Epithelial cell of prostate (primary cell): ENCODE measurements at places on chromosomes 12 and 14.

- no peak for DNase-seq
Observed at GRCh38 chr14:71322655-71323250, 415.5 kb downstream of the PCNX1 start.

- DNase-seq = no peak
Observed at GRCh38 chr14:106459971-106460730, 933.8 kb downstream of the TMEM121 start.

DNA sequence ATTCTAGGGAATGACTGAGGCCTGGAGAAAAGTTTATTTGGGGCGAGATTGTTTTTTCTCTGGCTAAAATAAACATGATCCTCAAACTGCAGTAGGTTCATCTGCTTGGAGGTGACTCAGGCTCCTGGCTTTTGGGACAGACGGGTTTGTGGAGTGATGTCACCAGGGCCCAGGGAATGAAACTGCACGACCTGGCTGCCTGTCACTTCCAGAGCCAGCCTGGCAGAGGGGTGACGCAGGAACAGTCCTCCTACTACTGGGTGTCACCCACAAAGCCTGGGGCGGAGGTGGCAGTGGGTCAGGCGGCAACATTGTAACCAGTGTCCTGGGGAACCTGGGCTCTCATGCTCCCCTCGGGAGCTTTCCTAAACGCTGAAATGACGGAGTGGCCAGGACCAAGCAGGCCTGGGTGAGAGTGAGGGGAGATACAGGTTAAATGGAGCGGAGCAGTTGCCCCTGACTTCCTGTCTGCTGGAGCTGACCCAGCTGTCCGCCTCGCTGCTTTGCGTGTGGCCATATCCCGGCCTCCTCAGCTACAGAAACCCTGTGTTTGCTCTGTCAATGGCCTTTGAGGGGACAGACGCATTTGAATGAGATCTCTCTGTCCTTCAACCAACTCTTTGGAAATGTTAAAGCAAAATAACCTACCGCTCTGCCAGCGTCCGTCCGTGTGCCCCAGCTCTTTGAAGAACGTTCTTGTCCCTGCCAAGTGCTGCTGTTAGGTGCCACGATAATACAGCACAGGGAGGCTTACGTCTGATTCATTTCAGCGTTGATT lies 6.5 kb downstream of the HIP1R start:
- DNase-seq = no peak

DNA sequence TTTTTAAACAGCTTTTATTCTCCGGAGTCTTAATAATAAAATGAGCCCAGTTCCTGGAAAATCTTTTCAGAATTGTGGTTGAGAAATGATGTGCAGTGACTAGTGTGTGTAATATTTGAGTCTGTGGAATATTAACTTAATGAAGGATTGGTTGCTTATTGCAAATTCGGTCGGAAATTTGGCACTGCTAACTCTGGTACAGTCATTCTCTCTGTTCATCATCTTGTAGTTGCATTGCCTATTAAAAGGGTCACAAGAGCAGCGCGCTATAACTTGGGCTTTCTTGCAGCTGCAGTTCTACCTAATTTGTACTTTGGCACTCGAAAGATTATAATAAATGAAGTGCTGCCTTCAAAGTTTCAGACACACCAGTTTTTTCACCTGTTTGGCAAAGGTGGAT lies 146.0 kb downstream of the FLRT2 start:
- no peak for DNase-seq

GRCh38 chr14:33773205-33774030 lies 177.5 kb downstream of the EGLN3 start:
- DNase-seq = no peak

GRCh38 chr14:104926619-104927431 lies 2.1 kb downstream of the PLD4 start:
- no peak for DNase-seq

- DNase-seq = no peak
Observed at GRCh38 chr12:59941461-59941860, 345.6 kb downstream of the SLC16A7 start.

DNA sequence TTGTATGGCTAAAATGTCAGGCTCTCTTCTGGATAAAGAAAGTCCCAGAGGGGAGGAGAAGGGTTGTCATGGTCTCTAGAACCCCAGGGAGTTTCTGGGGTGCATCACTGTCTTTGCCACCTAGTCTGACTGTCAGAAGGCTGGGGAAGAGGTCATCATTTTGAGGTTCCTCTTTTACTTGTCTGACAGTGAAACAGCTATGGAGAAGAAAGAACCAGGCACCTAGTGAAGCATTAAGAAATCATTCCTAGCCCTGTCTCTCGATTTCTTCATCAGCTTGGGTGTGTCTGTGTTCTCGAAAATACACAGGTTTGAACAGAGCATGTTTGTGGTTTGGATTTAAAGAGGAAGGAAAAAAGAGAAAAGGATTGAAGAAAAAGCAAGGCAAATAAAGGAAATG lies 158.7 kb upstream of the LRIG3 start:
- DNase-seq = peak; percentile 79

GRCh38 chr12:43111608-43112007 lies 440.4 kb downstream of the ADAMTS20 start:
- no peak for DNase-seq

- no peak for DNase-seq
Observed at GRCh38 chr14:36915081-36915480, 253.4 kb downstream of the PAX9 start.

DNA sequence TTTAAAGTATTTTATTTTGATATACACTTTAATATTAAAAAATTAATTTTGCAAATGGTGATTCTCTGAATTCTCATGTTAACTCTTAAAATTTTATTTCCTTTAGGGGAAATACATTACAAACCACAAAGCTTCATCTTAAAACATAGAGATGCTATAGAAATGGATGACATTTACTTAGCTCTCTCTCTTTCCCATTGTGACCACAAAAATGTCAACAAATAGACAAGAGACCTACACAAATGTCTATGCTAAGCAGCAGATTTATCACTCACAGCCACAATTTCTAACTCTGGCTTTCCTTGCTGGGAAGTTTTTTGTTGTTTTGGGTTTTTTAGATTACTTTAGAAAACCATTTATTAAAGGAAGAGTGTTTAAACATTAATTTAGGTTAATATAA lies 19.9 kb upstream of the PHC1 start:
- DNase-seq = no peak

- no peak for DNase-seq
Observed at GRCh38 chr14:52263190-52263589, 4.3 kb upstream of the PTGDR start.

DNA sequence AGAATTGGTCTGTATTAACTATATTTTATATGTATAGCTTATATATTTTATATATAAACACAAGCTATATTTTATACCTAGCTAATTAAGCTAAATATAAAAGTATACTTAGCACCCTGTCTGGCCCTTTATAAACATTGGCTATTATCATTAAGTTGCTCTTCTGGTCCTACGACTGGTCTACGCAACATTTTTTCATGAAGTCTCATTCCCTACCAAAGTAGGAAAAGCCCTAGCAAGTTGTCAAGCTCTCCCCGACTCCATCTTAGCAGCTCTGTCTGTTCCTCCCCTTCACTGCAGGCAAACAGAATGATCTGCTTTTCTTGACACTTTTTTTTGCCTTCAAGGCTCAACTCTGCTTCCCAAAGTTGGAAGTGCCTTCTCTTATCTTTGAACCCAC lies 36.7 kb upstream of the ELK3 start:
- peak; percentile 5 for DNase-seq

GRCh38 chr14:23544511-23545447 lies 6.8 kb downstream of the ZFHX2 start:
- DNase-seq = no peak

DNA sequence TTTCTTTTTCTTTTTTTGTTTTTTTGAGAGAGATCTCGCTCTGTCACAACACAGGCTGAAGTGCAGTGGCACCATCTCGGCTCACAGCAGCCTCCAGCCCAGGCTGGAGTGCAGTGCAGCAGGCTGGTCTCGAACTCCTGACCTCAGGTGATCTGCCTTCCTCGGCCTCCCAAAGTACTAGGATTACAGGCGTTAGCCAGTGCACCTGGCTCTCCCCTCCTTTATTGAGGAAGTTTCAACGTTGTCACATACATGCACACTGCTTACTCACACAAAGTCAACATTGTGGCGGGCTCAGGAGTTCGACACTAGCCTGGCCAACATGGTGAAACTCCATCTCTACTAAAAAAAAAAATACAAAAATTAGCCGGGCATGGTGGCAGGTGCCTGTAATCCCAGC lies 32.0 kb downstream of the EAPP start:
- no peak for DNase-seq

DNA sequence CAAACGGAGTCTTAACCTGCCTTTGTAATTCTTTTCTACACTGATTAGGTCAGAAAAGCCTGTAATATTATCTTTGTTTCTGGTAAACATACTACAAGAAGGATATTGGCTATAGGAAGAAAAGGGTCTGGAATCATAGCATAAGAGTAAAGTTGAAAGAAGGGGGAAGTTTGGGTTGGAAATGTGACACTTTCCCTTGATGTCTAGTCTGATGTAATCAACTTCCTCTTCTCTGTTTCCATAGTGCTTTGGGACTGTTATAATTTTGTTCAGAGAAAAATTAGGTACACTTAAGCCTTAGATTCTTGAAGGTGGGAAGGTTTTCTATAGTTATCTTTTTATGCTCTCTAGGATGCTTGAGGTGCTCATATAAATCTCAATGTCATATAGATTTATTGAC lies 322.2 kb downstream of the AEBP2 start:
- no peak for DNase-seq

- DNase-seq = no peak
Observed at GRCh38 chr14:102049258-102050025, 37.4 kb downstream of the HSP90AA1 start.

- peak; percentile 55 for DNase-seq
Observed at GRCh38 chr14:103057372-103058163, at the start of gene CDC42BPB. CDC42BPB (minus strand) TSS chr14:103057549; CDS start chr14:103057173, 376 bp downstream.

GRCh38 chr14:103043257-103044015 lies 13.9 kb downstream of the CDC42BPB start:
- no peak for DNase-seq

GRCh38 chr14:36818794-36819384 lies 157.2 kb downstream of the PAX9 start:
- peak; percentile 8 for DNase-seq

DNA sequence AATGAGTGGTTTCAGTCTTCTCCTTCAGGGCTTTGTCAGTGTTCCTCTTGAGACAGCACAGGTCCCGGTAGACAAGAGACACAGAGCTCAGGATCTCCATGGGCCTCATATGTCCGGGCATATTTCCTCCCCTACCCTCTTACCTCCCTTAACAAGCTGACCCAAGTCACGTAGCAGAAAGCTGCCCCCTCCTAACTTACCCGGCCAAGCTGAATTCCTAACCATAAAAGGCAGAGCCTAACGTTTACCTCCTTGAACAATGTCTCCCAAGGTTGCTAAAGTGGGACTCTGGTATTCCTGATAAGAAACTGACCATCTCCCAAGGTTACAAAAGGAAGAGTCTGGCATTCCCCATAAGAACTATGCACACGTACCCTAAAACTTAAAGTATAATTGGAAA lies 182.2 kb upstream of the USP15 start:
- DNase-seq = no peak

DNA sequence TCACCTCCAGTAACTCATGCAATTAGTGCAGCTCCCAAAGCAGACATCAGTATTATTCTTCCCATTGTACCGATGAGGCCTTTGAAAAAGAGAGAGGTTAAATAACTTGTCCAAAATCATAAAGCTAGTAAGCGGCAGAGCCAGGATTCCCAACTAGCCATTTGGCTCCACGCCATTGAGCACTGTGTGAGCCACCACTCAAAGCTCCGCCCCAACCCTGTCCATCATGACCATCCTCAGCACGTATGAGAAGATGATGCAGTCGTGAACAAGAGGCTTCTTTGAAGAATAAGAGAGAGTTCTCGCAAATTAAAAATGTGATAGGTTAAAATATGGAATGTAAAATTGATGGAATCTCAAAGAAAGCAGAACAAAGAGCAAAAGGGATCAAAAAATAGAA lies 14.6 kb downstream of the CLMN start:
- no peak for DNase-seq

- no peak for DNase-seq
Observed at GRCh38 chr12:68521321-68521839, 89.3 kb upstream of the RAP1B start.

- DNase-seq = no peak
Observed at GRCh38 chr14:92470811-92471210, 42.8 kb upstream of the RIN3 start.

GRCh38 chr14:94998685-94999084 lies 158.6 kb downstream of the DICER1 start:
- no peak for DNase-seq

DNA sequence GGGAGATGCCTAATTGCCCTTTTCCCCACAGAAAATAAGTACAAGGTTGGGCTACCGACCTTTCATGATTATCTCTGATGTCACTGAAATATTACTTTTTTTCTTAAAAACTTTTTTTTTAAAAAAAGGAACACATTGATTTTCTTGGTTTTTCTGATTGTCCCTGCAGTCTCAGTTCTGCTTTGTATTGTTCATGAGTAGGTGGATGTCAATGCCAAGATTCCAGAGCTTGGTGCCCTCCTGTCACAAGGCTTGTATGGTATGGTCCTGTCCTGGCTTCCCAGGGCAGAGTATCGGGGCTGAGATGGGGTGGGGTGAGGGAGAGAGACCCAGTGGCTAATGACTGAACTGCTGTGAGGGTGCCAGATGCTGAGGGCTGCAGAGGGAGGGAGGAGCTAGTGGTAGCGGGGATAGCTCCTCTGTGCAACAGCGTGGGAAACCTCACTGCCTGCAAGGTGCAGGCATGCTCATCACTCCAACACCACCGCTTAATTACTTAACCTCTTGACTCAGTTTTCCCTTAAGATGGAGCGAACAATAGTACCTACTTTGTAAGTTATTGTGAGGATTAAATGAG lies 4.4 kb upstream of the CTDSP2 start:
- DNase-seq = no peak

- no peak for DNase-seq
Observed at GRCh38 chr12:24363177-24363754, 413.8 kb upstream of the SOX5 start.

DNA sequence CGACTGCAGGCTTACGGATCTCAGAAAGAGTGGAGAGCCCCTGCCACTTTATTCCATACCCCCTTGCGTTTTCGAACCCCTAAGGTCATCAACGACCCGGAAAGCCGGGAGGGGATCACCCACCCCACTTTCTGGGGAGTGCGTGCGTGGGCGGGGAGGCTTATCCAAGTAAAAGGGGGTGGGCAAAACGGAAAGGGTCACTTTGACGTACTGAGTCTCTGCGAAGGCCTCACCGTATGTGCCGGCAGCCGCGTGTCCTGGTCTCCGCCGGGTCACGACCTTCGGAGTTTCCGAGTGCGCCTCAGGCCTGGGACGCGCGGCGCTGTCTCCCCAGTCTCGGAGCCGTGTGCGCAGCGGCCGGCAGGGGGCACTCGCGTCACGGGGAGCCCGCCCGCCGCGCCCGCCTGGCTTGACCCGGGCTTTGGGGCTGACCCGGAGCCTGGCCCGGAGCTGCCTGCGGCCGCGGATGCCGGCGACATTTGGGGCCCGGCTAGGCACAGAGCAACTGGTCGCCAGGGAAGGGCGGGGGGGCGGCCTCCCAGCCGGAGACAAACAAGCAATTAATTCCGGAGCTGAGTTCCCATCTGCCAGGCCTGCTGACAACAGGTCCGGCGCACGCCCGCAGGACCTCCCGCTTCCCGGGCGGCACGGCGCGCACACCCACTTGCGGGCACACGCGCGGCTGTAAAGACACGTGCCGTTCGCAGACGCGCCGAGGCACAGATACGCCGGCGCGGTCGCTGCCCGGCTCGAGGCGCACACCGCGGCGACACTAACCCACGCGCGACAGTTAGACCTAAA lies 890 bp upstream of the KIF26A start:
- DNase-seq = no peak
